Head of caudate nucleus (tissue), 42 donors: ENCODE measurements at places on chromosomes 6 and 20.
A peak's percentile ranks its signal among the peaks of the same experiment; 100 is the strongest.

DNA sequence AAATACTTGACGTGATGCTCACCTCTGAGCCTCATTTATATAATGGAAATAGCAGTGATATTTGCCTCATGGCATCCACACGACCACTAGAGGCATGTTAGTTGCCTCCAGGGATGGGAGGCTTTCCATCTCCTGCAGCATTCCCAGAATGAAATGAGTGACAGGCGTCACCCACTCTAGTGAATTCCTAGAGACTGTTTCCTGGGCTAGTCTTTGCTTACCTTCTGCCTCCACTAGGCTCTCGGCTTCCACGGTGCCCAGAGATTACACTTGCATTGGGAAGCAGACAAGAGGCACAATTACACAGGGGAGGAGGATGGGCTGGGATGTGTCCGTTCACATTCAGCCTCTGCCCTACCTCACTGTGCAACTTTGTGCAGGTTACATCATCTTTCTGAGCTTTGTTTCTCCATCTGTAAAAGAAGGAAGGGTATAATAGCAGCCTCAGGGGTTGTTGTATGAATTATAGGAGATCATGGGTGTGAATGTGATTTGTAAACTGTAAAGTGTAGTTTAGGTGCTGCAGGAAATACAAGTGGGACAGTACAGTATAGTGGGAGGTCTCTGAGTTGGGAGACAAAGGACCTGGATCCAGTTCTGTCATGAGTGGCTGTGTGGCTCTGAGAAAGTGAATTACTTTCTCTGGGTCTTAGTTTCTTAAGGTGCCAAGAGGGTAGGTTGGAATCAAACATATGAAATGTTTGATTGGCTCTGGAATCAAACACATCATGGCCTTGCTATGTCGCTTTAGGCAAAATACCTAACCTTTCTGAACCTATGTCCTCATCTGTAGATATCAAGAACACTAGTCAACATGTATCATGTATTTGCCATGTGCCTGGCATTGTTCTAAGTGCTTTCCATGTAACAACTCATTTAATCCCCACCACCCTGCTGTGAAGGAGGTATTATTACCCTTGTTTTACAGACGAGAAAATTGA lies 3.6 kb upstream of the VSTM2L start:
- no peak for DNase-seq

DNA sequence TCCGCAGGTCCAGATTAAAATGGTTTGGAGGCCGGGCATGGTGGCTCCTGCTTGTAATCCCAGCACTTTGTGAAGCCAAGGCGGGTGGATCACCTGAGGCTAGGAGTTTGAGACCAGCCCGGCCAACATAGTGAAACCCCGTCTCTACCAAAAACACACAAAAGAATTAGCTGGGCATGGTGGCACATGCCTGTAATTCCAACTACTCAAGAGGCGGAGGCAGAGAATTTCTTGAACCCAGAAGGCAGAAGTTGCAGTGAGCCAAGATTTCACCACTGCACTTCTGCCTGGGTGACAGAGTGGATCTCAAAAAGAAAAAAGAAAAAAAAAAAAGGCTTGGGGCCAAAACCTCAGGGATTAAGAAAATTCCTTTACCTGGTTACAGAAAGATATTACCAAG lies 30.5 kb downstream of the C6orf15 start:
- DNase-seq = no peak

DNA sequence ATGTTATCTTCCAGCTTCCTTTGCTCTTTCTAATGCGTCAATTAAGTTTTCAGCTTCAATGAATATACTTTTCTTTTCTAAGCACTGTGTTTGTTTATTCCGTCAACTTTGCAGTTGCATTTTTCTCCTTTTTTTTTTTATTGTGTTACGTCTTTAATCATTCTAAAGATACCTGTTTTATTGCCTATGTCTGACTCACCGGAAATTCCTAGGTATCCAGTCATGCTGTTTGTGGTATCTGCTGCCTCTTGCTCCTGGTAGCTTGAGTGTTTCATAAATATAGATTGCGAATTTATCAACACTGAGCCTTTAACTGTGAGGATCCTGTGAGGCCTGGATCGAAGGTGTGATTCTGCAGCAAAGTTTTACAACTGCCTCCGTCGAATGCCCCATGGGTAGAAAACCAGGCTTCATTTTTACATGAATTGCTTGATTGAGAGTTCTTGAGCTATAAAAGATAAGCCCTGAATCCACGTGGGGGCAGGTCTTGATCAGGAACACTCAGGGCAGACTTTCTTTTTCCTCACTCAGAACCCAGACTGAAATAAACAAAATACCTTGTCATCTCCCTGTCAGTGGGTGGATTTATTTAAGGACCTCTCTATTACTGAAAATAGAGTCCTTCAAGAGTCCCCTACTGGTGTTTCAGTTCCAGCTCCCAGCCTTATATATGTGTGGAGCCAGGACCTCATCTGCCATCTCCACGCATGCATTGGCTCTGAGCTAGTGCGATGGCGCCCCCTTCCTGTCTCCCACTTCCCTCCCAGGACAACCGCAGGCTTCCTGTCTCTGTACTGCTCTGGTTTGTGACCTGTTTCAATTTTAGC lies 60.1 kb upstream of the LRRC1 start:
- no peak for DNase-seq

GRCh38 chr6:138454981-138455706 lies 44.1 kb downstream of the NHSL1 start:
- no peak for DNase-seq

DNA sequence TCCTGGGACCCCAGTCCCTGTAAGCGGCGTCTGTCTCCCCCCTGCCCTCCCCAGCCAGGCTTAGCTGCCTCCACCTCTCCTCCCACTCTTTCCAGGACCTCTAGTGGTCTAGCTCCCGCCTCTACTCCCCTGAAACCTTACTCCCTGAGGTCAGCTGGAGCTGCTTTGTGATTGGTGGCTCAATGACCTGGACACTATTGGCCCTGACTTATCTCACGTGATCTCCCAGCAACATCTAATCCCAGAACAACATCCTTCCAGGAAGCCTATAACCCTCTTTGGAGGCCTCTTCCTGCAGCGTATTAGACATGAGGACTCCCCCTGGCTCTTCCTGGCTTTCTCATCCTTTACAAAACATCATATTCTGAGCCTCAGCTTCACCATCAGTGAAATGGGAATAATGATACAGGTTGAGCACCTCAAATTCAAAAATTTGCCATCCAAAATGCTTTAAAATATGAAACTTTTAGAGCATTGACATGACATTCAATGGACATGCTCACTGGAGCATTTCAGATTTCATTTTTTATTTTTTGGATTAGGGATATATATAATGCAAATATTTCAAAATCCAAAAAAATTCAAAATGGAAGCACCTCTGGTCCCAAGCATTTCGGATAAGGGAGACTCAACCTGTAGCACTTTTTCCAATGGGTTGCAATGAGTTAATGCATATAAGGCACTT lies 16.3 kb upstream of the SRC start:
- DNase-seq = no peak

- no peak for DNase-seq
Observed at GRCh38 chr6:71457929-71458328, 169.3 kb downstream of the OGFRL1 start.

- DNase-seq = peak; percentile 71
Observed at GRCh38 chr6:72524011-72524645, 97.7 kb upstream of the KCNQ5 start.

- DNase-seq = no peak
Observed at GRCh38 chr20:45842169-45842812, 8.7 kb downstream of the SNX21 start.

DNA sequence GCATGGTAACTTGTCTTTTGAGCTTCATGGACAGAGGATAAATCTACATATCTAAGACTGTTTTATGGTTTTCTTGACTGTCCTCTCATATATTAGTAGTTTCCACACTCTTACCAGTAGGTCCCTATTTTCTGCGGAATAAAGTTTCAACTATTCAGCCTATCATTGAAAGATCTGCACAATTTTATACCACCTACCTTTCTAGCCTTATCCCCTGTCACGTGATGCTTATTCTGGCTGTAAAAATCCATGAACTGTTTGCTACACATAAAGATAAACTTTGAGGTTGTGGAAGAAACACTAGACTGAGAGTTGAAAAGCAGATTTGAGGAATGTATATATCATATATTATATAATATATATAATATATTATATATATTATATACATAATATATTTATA lies 423.8 kb downstream of the TENT5A start:
- no peak for DNase-seq

DNA sequence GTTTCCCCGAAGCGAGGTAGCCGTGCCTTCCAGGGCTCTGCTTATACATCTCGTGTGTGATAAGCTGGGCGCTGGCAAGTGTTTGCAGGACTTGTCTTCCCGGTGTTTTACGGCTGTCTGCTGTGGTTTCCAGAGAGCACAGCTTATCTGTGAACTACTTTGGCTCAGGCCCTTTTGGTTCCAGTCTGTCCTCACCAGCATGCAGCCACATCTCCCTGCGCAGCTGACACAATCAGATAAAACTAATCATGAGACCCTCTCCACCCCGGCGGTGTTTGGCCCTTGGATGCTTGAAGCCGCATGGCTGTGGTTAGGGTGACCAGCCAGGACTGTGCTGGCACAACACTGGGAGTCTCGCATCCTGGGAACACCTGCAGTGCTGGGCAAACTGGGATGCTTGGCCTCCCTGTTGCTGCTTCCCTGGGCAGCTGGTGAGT lies 241.8 kb upstream of the FOXQ1 start:
- DNase-seq = no peak

- DNase-seq = no peak
Observed at GRCh38 chr20:1376007-1376406, 16.8 kb downstream of the FKBP1A start.

GRCh38 chr6:50819904-50820868 lies 1.5 kb downstream of the TFAP2B start:
- no peak for DNase-seq

GRCh38 chr6:37558168-37558567 lies 58.5 kb upstream of the CCDC167 start:
- no peak for DNase-seq

- no peak for DNase-seq
Observed at GRCh38 chr6:70705772-70706171, 38.1 kb downstream of the SMAP1 start.

GRCh38 chr6:141248021-141248799 lies 884.5 kb upstream of the GJE1 start:
- no peak for DNase-seq

- no peak for DNase-seq
Observed at GRCh38 chr6:7895125-7895423, 15.5 kb downstream of the TXNDC5 start.

- no peak for DNase-seq
Observed at GRCh38 chr6:54899442-54899841, 52.9 kb downstream of the FAM83B start.

DNA sequence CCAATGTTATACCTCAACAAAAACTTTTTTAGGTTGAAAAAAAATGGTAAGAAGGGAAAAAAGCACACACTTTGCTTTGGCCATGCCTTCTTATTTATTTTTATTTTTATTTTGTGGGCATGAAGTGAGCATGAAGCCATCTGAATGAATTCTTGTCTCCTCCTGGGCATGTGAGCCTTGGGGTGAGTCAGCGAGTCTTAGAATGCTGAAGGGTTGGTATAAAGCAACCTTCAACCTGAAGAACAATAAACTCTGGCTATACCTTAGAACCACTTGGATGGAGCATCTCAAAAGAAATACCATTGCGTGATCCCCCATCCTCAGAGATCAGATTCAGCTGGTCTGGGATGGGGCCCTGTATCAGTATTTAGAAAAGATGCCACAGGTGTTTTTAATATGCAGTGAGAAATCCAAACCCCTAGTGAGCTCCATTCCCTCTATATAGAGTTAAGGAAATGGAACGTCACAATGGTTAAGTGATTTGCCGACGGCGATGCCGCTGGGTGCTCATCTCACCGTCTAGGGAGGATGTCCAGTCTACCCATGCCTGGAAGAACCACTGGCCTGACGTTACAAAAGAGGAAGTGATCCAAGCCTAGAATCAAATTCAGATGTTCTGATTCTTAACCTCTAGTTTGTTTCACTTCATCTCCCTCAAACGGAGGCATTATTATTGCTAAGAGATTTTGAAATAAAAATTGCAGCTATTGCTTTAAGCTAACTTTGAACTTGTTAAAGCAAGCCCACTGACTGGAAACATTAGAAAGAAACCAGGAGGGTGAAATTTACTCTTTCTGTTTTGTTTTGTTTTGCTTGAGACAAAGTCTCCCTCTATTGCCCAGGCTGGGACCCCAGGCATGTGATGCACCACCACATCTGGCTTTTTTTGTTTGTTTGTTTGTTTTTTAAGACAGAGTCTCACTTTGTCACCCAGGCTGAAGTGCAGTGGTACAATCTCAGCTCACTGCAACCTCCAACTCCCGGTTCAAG lies 67.1 kb downstream of the EDN1 start:
- peak; percentile 22 for DNase-seq
